Nephron progenitor cell (in vitro differentiated cells): ENCODE measurements at places on chromosomes 12 and 14.

GRCh38 chr12:93704122-93704521 is 26.9 kb downstream of the CRADD start:
- no peak for DNase-seq

DNA sequence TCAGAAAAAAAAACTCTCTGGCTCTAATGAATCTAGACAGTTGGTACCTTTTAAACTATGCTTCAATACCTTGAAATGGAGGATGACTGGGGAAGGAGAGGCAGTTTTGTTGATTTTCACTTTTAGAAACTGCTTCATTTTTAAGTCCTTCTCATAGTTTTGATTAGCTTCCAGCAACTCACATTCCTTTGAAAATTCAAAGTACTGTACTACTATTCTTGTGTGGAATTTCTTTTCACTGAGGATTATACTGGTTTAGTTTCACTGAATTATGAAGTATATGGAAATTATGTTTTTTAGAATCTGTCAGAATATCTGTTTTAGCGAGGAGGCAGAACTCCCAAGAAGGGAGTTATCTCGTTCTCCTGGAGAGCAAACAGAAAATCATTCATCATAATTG is 116.3 kb downstream of the TGFB3 start:
- no peak for DNase-seq

- DNase-seq: no peak
Observed at GRCh38 chr14:59309291-59309900, 120.9 kb downstream of the DAAM1 start.

DNA sequence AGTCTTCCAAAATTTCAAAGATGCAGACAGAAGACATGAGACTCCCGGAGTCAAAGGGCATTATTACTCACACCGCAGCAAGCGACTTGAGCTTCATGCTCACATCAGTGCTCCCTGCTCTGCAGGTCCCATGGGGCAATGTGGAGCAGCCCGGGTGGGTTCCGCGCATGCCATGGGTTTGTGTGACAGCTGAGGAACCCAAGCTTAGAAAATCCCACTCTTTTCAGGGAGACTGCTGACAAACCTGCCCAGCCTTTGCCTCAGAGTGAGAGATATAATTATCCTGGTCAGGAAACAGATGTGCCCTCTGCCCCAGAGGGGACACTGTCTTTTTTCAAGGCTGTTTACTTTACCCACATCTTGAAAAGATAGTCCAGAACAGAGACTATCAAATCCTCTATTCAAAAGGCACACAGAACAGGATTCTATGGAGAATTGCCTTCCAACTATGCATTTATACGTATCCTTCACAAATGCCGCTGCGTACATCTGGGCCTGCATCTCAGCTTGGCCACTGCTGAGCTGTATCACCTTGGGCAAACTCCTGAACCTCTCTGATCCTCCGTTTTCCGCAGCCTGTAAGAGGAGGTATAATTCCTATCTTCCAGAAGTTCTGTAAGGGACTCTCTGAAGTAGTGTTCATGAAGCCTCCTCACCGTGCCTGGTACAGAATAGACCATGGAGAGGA is 16.0 kb downstream of the C14orf132 start:
- DNase-seq: peak; percentile 10

DNA sequence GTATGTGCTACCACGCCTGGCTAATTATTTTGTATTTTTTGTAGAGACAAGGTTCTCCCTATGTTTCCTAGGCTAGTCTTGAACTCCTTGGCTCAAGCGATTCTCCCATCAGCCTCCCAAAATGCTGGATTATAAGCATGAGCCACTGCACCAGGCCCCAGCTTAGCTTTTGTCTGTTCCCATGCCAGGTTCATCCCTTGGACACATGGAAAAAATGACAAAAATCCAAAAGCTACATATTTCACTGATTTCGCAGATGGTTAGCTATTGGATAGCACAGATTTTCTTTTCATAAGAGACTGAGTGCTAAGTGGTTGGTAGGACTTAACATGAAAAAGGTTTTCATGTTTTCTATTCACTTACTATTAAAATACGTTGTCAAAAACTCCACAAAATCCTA is 286.6 kb upstream of the KITLG start:
- no peak for DNase-seq

GRCh38 chr12:55718015-55718414 is 2.2 kb downstream of the BLOC1S1 start:
- peak; percentile 46 for DNase-seq

GRCh38 chr12:122891661-122892525 is 4.0 kb downstream of the VPS37B start:
- no peak for DNase-seq

- DNase-seq: no peak
Observed at GRCh38 chr14:60344751-60345150, 95.7 kb downstream of the PPM1A start.

GRCh38 chr14:97025722-97026121 is 228.5 kb downstream of the VRK1 start:
- DNase-seq: no peak

DNA sequence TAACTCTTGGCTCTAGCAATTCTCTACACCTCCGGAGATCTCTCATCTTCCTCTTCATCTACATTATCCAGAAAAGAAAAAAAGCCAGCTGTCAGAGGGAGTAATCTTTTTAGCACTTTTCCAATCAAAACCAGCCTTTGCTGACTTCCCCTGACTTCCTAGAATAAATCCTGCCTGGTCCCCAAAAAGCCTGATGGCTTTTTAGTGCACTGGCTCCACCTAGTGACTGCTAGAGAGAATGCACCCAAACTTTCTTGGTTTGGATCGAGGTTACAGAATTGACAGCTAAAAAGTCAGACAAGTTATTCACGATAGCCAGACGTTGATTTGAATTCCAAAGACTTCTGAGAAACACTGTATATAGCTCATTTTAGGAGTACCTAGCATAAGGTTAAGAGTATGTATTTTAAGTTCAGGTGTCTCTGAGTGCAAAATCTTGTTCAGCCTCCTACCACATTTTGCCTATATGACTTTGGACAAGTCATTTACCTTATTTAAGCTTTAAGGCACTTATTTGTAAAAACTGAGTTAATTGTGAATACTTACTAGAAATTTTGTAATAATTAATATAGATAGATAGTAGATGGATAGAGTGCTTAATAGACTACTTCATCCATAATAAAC is 185.7 kb upstream of the GRIN2B start:
- peak; percentile 65 for DNase-seq

- DNase-seq: no peak
Observed at GRCh38 chr14:34450958-34451357, 11.1 kb downstream of the SPTSSA start.
